ENCODE measurements at places on chromosomes 11 and 22. TPM values are rescaled to one million over a fixed set of nuclear protein-coding genes. Genes with fewer than 3 reads are reported as not detected.

Gene CLDN5
- total RNA-seq, result 465 TPM

Gene CDON
- total RNA-seq, result 1.8 TPM

Gene FGF3
- not detected for total RNA-seq

Gene ASCL2
- not detected for total RNA-seq

Data from dermis lymphatic vessel endothelial cell (primary cell).